ENCODE measurements at places on chromosomes 5 and 9. TPM values are rescaled to one million over a fixed set of nuclear protein-coding genes. Genes with fewer than 3 reads are reported as not detected.

Gene SLC22A4
- 0.74 TPM for total RNA-seq

Gene PCDHA1
- total RNA-seq = not detected

Gene RHOBTB3
- total RNA-seq = 0.50 TPM

Gene ACTBL2
- total RNA-seq = not detected

Gene CDO1
- total RNA-seq = 0.22 TPM

Gene GPR21
- not detected for total RNA-seq

Gene GHR
- not detected for total RNA-seq

Gene CORO2A
- 12.2 TPM for total RNA-seq

Gene FOXD4L3
- 0.14 TPM for total RNA-seq

Gene PCDHGB1
- not detected for total RNA-seq

Gene FAM151B
- 0.25 TPM for total RNA-seq

Gene PCDHGA5
- not detected for total RNA-seq

Gene PLPPR1
- not detected for total RNA-seq

Gene NIM1K
- total RNA-seq = 2.1 TPM

Gene BARX1
- total RNA-seq = 7.6 TPM

Gene THBS4
- total RNA-seq = 2.3 TPM

Gene GFRA3
- total RNA-seq = not detected

Gene ANKRD34B
- total RNA-seq = not detected

Gene GCNT4
- total RNA-seq = 2.4 TPM

Gene WDR41
- total RNA-seq = 27.4 TPM

Gene RNF180
- not detected for total RNA-seq

Gene IL13
- 6.5 TPM for total RNA-seq

Gene RAB3C
- not detected for total RNA-seq

Gene SLC36A1
- 3.5 TPM for total RNA-seq

Gene LCN15
- not detected for total RNA-seq

Gene NOL8
- 46.5 TPM for total RNA-seq

Gene TAF11L6
- total RNA-seq = not detected

Gene BAAT
- total RNA-seq = not detected

Gene CD274
- total RNA-seq = 12.2 TPM

Gene PDE6A
- not detected for total RNA-seq

Gene GPR151
- not detected for total RNA-seq

All from activated CD8-positive, alpha-beta T cell treated with anti-CD3 and anti-CD28 coated beads for 36 hours (primary cell).